ENCODE measurements at places on chromosomes 7 and 10. TPM values are rescaled to one million over a fixed set of nuclear protein-coding genes. Genes with fewer than 3 reads are reported as not detected.

DNA sequence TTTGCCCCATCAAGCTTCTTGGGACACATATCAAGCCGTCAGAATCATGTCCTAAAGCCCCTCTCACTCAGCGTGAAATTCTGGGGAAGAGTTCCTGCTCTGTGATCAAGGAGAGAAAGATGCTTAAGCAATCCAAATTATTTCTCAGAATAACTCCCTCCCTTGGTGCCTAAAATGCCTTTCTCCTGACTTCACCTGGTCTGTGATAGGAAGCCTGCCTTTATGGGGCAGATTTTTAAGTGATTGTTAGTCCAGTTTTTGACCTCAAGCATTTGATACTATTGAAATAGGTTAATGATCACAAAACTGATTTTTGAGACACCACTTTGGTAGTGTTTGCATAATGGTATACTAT is 76.4 kb upstream of the MAGI2 start:
- H3K27me3 ChIP-seq = no peaks in the 10 kb centered on the region
- H3K27ac ChIP-seq = no peak overlapping the region
- peaks cover 4% of the 10 kb centered on the region for H3K4me1 ChIP-seq
- H3K4me3 ChIP-seq = no peak overlapping the region

The PAX4 gene
- not detected for total RNA-seq

The FAM131B gene
- 3.4 TPM for total RNA-seq

DNA sequence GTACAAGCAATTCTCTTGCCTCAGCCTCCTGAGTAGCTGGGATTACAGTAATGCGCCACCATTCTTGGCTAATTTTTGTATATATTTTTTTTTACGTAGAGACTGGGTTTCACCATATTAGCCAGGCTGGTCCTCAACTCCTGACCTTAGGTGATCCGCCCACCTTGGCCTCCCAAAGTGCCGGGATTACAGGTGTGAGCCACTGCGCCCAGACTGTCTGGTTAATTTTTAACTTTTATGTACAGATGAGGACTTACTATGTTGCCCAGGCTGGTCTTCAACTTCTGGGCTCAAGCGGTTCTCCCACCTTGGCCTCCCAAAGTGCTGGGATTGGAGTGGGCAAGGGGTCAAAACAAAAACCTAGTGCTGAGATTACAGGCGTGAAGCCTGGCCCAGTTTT is 101.8 kb downstream of the JMJD1C start:
- H3K4me3 ChIP-seq = no peak overlapping the region
- no peaks in the 10 kb centered on the region for H3K27me3 ChIP-seq
- no peaks in the 10 kb centered on the region for H3K36me3 ChIP-seq
- no peak overlapping the region for H3K27ac ChIP-seq
- no peaks in the 10 kb centered on the region for H3K4me1 ChIP-seq
- DNase-seq = no peak

The CYP3A7 gene
- total RNA-seq = not detected

The DLX5 gene
- total RNA-seq = not detected

- DNase-seq = no peak
- H3K27me3 ChIP-seq = no peaks in the 10 kb centered on the region
- no peak overlapping the region for H3K27ac ChIP-seq
- H3K4me1 ChIP-seq = no peaks in the 10 kb centered on the region
Measured at GRCh38 chr10:80518143-80518806, 19.4 kb upstream of the SH2D4B start.

GRCh38 chr10:76133597-76134255 is 702.3 kb downstream of the LRMDA start:
- no peak overlapping the region for H3K4me3 ChIP-seq
- no peak for DNase-seq
- H3K36me3 ChIP-seq = no peaks in the 10 kb centered on the region

GRCh38 chr7:154937837-154938236 is 65.1 kb downstream of the PAXIP1 start:
- no peak overlapping the region for H3K4me3 ChIP-seq
- no peak for DNase-seq
- peaks cover 3% of the 10 kb centered on the region for H3K36me3 ChIP-seq
- H3K4me1 ChIP-seq = no peaks in the 10 kb centered on the region

DNA sequence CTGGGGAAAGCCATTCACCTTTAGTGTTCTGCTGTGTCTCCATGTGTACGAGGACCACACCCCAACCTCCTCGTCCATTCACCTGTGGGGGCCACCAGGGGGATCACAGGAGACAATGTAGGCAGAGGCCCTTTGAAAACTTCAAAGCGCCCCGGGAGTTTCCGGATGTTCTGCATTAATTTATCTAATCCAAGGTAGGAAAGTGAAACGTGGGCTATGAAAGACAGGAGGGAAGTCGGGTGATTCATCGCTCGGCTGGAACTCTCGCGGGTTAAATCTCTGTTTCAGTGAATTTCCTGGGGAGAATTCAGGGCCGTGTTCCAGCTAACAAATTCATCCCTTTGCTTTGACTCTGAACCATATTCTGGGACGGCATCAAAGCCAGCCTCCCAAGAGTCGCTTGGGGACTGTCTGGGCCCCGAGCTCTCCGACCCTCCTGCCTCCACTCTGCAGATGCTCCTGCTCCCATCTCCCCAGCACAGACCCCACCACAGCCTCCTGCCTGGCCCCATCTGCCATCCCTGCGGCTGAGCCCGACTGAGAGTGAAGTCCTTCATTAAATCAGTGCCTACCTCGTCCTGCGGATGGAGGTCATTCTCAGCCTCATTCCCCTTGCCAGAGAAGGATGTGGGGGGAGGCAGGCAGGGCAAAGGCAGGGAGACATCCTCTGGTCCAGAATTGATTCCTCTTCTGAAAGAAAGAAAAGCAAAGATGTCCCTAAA is 114.1 kb upstream of the CARD11 start:
- H3K27ac ChIP-seq = no peak overlapping the region
- DNase-seq = peak; percentile 6
- H3K36me3 ChIP-seq = no peaks in the 10 kb centered on the region
- H3K4me1 ChIP-seq = no peaks in the 10 kb centered on the region

GRCh38 chr7:124566583-124566982 is 199.0 kb downstream of the GPR37 start:
- no peaks in the 10 kb centered on the region for H3K36me3 ChIP-seq
- H3K4me3 ChIP-seq = no peak overlapping the region
- no peaks in the 10 kb centered on the region for H3K4me1 ChIP-seq
- peak; percentile 45 for DNase-seq
- H3K27ac ChIP-seq = no peak overlapping the region

The GIMAP8 gene
- total RNA-seq = not detected

DNA sequence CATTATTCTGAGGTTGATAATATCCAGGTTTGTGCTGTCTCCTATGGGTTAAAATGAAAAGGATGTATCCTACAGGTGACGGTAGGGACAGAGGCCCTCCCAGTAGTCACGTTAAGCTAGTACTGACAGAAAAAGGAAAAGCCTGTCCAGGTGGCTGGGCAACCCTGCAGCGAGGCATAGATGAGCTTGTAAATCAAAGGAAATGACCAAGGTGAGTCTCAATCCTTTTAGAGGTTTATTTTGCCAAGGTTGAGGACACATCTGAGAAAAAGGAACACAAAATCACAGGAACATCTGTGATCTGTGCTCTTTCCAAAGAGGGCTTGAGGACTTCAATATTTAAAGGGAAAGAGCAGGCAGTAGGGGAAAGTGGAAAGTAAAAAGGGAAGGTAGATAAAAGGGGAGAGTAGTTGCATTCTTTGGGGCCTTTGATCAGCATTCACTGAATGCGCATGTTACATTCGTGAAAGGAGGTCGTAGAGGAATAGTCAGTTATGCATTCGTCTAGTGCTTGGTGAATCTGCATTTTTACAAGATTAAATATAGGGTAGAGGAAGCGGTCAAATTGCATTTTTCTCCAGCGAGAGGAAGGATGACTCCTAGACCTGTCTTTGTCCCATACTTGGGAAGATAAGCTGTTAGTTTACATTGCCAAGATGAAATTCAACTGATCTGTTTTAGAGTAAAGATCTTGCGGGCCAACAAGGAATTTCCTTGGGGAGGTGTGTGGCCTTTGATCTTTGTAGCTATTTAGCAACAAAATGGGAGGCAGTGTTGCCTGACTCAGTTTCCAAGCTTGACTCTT is 884 bp upstream of the GSTO1 start:
- peak overlapping the region; percentile 96 for H3K27ac ChIP-seq
- H3K36me3 ChIP-seq = peaks cover 10% of the 10 kb centered on the region
- H3K4me3 ChIP-seq = peak overlapping the region; percentile 96
- peak; percentile 56 for DNase-seq
- no peaks in the 10 kb centered on the region for H3K27me3 ChIP-seq

The SLC18A3 gene
- total RNA-seq = not detected

DNA sequence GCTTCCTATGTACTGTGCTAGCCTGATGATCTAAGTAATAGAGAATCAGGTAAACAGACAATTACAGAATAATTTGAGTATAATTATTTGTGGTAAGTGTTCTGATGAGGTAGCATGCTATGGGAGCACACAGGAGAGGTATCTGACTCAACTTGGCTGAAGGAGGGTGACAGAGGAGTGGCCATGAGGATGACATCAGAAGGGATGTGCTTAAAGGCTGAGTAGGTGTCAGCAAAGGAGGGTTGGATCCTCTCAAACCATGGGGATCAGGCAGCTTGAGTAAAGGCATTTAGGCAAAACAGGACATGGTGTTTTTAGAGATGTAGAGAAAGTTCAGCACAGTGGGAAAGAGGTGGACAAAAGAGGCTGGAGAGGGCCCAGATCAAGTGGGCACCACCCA is 29.0 kb downstream of the KLHDC10 start:
- peaks cover 1% of the 10 kb centered on the region for H3K4me1 ChIP-seq
- no peak overlapping the region for H3K27ac ChIP-seq
- peaks cover 2% of the 10 kb centered on the region for H3K36me3 ChIP-seq
- no peaks in the 10 kb centered on the region for H3K27me3 ChIP-seq
- peak; percentile 8 for DNase-seq

DNA sequence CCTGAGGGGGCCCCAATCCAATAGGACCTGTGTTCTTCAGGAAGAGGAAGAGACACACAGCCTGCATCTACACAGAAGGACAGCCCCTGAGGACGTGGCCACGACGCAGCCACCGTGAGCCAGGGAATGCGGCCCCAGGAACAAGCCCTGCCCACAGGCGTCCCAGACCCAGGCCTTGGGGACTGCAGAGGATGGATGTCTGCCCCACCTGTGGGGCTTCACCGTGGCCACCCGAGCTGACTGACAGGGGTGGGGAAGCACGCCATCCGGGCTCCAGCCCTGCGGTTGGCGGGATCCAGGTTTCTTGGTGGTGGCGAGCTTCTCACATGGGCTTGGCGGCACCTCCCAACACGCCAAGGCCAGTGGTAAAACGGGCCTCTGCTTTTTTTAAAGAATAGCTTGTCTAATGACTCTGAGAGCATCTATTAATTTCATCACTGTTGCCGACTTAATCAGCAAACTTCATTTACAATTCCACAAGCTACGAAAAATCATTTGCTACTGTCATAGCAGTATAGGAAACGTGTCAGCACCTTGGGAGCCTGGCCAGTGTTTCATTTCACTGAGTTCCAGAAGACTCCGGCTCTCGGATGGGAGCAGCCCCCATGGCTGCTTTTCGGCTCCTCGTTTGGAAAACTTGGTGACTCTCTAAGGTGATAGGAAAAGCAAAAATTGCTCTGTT is 584.0 kb downstream of the PTPRN2 start:
- H3K27me3 ChIP-seq = no peaks in the 10 kb centered on the region
- DNase-seq = no peak
- no peak overlapping the region for H3K4me3 ChIP-seq
- no peak overlapping the region for H3K27ac ChIP-seq

DNA sequence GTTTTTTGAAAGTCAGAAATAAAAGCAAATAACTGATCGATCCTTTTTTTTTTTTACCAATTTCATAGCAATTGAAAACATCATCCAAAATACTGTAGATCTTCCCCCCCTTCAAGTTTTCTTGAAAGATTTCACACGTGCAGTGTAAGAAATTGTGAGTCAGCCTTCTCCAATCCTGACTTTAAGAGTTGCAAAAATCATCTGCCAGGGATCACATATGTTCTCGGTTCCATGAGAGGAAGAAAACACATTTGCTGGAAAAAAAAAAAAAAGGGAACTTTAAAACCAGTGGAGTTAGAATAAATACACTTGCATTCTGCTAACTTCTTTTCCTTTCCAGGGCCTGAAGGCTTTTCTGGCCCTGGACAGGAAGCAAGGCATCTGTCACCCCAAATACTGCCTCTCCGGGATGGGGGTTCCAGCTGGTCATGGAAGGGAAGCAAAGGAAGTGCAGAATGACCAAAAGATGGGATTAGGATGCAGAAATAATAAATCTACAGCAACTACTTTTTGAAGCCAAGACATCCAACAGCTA is 198.4 kb upstream of the KIAA1217 start:
- H3K27me3 ChIP-seq = no peaks in the 10 kb centered on the region
- no peak overlapping the region for H3K27ac ChIP-seq
- H3K4me1 ChIP-seq = no peaks in the 10 kb centered on the region
- DNase-seq = no peak

The EVX1 gene
- total RNA-seq = not detected

GRCh38 chr7:113392841-113393540 is 274.6 kb upstream of the SMIM30 start:
- H3K4me1 ChIP-seq = no peaks in the 10 kb centered on the region
- H3K36me3 ChIP-seq = no peaks in the 10 kb centered on the region
- no peak overlapping the region for H3K4me3 ChIP-seq
- no peak for DNase-seq
- H3K27ac ChIP-seq = no peak overlapping the region

DNA sequence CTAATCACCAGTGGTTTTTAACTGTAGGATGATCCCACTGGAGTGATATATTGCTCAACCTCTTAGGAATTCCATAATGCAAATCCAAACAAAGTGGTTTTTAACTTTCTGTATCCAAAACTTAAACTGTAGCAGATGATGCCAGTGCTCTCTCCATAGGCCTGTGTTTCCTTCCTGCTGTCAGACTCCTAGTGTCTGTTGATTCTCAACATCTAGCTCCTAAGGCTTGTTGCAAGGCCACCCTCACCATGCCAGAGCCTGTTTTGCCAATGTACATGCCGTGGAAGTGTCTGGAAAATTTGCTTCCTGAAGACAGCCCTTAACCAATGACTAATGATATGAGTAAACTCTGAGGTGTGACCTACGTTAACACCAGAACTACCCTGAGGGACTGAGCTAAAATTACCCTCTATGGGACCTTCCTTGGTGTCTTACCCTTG is 39.3 kb downstream of the C1GALT1 start:
- H3K27me3 ChIP-seq = no peaks in the 10 kb centered on the region
- H3K4me1 ChIP-seq = peaks cover 6% of the 10 kb centered on the region
- no peaks in the 10 kb centered on the region for H3K36me3 ChIP-seq
- DNase-seq = peak; percentile 75

- no peak overlapping the region for H3K4me3 ChIP-seq
- H3K27ac ChIP-seq = no peak overlapping the region
- H3K36me3 ChIP-seq = no peaks in the 10 kb centered on the region
- no peak for DNase-seq
- H3K27me3 ChIP-seq = no peaks in the 10 kb centered on the region
Measured at GRCh38 chr10:1942478-1942877, 205.2 kb upstream of the ADARB2 start.

The PNLIPRP3 gene
- total RNA-seq = not detected

GRCh38 chr7:114856625-114857024 is 65.3 kb upstream of the MDFIC start:
- H3K4me3 ChIP-seq = no peak overlapping the region
- DNase-seq = peak; percentile 10
- no peak overlapping the region for H3K27ac ChIP-seq
- H3K36me3 ChIP-seq = no peaks in the 10 kb centered on the region

The DNAAF5 gene
- 13.9 TPM for total RNA-seq

The TUBB8 gene
- total RNA-seq = not detected

GRCh38 chr7:101255796-101256195 is 10.9 kb upstream of the FIS1 start:
- H3K27ac ChIP-seq = no peak overlapping the region
- peaks cover 19% of the 10 kb centered on the region for H3K27me3 ChIP-seq
- no peak overlapping the region for H3K4me3 ChIP-seq
- H3K4me1 ChIP-seq = peaks cover 3% of the 10 kb centered on the region

GRCh38 chr10:72086466-72087391 is 1.6 kb downstream of the SPOCK2 start:
- no peak overlapping the region for H3K27ac ChIP-seq
- H3K4me3 ChIP-seq = no peak overlapping the region
- H3K36me3 ChIP-seq = no peaks in the 10 kb centered on the region
- peaks cover 5% of the 10 kb centered on the region for H3K4me1 ChIP-seq

The HOXA3 gene
- total RNA-seq = 0.90 TPM

The C7orf33 gene
- total RNA-seq = not detected

The EMX2 gene
- not detected for total RNA-seq

Data from IMR-90 (cell line).